C1 segment of cervical spinal cord (tissue), 14 donors: ENCODE measurements at places on chromosomes 1 and 21.

GRCh38 chr1:100834777-100835660 lies 59.6 kb downstream of the EXTL2 start:
- no peak for DNase-seq

DNA sequence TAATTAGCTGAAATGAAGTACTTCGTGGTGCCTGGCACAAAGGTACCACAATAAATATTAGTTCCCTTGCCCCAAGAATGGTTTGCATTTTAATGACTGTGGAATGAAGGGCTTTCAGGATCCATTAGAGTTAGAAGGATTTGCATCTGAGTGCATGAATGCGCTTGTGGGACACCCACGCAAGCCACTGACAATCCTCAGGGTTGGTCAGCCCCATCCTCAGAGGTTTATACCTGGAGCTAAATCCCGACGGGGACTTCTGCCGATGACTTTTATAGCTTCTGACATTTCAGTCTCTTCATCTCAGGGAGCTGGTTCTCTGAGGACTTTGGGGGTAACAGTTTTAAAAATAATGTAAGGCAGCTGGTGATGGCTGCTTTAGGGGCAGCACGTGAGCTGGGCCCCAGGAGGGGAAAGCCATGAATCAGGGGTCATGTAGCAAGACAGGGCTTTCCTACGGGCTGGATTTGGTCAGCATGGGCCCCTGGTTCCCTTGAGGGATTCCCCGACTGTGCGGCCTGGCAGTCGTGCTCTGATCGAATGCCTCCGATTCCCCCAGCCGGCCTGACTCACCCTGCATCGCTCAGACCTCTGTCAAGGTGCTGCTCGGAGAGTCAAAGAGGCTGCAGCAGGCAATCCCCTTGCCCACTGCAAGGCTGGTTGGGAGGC lies 20.8 kb upstream of the IL10 start:
- no peak for DNase-seq

DNA sequence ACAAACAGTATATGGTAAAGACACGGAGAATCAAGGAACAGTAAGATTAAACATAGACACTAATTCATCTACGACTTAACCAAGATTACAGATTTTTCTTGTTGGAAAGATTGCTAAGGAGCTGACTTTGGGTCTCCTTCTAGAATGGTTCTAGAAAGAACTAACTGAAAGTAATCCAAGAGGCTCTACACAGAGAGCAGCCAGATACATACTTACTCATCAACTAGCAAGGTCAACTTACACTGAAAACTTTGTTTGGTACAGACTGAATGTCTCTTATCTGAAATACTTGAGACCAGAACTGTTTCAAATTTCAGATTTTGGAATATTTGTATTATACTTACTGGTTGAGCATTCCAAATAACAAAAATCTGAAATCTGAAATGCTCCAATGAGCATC lies 5.8 kb downstream of the C21orf91 start:
- no peak for DNase-seq

DNA sequence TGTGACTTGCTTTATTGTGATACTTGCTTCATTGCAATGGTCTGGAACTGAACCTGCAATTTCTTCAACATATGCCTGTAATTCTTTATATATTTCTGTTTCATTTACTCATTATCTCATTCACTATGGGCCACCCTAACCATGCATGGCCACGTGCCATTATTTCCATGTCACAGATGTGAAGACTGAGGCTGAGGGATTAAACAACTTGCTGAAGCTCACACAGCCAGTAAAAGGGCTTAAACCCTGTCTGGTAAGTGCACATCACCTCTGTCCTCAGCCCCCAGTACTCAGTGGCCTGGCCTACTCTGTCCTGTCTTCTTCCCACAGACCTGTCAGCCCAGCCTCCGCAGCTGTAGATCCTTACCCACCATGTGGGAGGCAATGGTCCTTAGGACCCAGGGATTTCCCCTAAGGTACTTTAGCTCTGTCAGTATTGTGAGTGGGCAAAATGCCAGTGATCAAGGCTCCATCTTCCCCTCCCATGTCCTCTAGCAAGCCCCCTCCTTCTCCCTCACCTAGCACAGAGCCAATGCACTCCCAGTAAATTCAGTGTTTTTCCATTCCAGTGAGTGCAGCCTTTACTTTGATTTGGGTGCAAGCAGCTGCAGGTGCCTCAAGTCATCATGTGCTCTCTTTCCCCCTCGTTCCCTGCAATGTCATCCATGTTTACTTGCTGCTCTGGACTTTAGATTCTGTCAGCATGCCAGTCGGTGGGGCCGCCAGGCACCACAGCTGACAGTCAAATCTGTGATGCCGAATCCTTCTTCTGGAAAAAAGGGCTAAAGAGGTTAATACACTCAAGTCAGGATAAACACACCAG lies 228.2 kb upstream of the PROX1 start:
- no peak for DNase-seq

DNA sequence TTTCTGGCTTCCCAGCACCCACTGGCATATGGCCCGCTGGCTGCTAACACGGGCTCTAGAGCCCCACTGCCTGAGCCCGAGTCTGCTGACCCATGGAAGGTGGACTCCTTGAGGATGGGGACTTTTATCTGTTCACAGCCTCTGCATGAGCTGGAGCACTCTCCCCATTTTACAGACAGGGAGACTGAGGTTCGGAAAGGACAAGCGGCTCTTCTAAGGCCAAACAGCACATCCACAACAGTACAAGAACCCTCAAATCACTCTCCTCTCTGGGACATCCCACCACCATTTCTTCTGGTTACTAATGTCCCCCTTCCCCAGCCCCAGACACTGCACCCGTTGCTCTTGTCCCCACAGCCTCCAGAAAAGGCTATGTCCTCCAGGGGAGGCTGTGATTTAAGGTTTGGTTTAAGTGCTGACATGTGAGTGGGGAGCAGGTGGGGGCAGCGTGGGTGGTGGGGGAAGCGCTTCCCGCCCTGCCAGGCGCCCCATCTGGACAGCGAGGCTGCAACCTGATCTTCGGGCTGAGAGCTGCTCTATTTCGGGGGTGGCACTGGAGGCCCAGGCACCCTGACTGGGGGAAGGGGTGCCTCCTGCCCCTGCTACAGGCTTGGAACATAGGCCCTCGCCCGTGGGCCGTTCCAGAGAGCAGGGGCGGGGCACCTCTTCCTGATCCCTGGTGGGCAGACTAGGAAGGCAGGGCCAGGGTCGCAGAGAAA lies 104.8 kb upstream of the WNT4 start:
- no peak for DNase-seq

DNA sequence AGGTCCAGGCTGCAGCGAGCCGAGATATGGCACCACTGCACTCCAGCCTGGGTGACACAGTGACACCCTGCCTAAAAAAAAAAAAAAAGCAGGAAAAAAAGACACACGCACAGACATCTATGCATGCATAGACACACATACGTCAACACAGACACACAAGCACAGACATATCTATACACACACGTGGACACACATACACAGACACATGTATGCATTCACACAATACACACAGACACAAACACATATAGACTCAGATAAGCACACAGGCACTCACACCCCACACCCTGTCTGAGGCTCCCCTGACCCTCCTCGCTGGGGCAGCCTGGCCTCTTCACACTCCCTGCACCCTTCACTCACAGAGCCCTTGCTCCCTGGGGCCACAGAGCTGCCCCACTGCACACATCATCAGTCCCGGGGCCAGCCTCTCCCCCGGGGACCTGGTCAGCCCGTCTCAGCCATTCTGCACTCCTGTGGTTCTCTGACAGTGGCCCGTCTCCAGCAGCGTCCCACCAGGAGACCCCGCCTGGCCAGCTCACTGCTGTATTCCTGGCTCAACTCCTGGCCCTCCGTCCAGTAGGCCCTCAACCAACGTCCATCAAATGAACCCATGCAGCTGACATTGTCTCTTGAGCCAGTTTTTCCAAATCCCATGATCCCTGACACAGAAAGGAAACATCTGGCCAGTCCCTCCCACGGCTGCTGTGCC lies 4.6 kb upstream of the PRKCZ start:
- no peak for DNase-seq
